ENCODE measurements at places on chromosomes 13 and 19.

GRCh38 chr13:91381371-91381770 lies 17.1 kb upstream of the GPC5 start:
- DNase-seq = peak; percentile 44

DNA sequence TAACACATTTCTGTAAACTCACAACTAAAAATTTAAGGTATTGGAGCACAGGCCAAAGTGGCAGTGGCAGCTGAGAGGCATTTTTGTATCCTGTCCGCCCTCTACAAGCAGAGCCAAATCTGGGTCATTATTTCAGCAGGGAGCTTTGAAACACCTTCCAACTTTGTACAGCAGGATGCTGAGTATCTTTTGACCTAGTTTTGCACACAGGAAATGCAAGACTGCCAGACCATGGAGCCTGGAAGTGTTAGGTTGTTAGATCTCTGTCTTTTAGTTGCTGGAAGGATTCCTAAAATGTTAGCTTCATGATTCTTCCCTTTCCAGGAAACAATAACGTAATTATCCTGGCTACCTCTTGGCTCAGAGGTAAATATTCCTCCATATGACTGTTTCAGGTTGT lies 148.6 kb upstream of the ATXN8OS start:
- no peak for DNase-seq

DNA sequence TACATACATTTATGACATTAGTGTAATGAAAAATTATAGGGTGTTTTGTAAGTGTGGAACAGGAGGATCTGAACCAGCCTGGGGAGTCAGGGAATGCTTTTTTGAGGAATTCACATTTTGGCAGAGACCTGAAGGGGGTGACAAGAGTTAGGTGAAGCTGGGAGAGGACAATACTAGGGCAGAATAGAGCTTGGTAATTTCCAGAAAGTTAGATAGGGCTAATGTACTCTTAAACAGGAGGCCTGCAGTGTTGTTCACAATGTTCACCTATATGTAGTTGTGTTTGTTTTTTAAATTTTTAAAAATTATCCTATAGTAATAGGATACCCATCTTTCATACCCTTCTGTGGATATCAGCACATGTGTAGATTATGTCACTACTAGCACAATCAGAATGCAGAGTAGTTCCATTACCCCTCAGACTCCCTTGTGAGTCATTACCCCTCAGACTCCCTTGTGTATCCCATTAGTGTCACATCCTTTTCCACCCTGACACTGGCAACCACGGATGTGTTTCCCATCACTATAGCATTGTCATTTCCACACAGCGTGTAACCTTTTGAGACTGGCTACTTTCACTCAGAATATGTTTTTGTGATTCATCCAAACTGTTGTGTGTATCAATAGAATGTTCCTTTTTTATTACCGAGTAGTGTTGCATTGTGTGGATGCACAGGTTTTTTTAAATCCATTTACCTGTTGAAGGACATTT lies 43.1 kb downstream of the PCCA start:
- no peak for DNase-seq

DNA sequence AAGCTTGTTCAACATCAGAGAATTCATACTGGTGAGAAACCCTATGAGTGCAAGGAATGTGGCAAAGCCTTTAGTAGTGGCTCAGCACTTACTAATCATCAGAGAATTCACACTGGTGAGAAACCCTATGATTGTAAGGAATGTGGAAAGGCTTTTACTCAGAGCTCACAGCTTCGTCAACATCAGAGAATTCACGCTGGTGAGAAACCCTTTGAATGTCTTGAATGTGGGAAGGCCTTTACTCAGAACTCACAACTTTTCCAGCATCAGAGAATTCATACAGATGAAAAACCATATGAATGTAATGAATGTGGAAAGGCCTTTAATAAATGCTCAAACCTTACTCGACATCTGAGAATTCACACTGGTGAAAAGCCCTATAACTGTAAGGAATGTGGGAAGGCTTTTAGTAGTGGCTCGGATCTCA lies 25.2 kb downstream of the ZNF383 start:
- no peak for DNase-seq

DNA sequence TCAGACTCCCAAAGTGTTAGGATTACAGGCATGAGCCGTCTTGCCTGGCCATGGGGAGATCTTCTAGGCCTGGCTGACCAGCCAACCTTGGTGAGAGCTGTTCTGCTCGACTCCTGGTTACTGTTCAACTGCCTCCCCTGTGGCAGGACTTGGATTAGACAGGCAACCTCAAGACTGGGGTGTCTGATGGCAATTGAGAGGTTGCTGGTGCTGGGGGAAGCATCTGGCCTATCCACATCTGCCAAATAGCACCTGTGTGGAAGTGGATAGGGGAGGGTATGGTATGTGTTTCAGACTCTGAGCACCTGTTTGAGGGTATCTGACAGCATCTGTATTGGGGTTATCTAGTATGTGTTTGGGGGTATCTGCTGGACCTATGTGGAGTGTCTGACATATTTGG lies 44.7 kb downstream of the ARHGEF18 start:
- no peak for DNase-seq

DNA sequence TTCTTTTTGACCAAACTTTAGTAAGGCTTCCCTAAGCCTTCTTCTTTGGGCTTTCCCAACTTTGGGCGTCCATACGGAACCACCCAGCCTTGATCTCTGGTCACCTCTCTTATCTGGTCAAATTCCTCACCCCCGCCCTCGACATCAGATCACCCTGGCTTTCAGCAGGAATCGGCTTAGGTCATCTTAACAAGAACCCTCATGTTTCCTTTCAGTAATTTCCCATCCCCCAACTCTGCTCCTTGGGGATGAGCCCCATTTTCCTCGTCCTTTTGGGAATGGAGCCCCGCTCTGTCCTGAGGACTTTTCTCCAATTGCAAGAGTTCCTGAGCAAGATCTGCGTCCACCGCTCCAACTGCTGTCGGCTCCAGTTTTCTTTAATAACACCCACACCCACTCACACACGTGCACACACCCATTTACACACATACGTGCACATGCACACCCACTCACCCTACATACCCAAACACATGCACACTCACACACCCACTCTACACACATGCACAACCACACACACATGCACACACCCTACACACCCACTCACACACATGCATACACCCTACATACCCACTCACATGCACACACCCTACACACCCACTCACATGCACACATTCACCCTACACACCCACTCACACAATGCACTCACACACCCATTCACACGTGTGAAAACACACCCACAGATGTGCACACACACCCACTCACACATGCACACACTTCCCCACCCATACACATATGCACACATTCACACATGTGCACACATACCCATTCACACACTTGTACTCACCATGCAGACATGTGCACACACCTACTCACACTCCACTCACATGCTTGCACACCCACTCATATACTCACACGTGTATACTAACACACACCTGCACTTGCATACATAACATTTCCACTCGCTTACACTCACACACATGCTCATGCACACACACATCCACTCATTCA lies 87.0 kb upstream of the TM9SF2 start:
- no peak for DNase-seq

DNA sequence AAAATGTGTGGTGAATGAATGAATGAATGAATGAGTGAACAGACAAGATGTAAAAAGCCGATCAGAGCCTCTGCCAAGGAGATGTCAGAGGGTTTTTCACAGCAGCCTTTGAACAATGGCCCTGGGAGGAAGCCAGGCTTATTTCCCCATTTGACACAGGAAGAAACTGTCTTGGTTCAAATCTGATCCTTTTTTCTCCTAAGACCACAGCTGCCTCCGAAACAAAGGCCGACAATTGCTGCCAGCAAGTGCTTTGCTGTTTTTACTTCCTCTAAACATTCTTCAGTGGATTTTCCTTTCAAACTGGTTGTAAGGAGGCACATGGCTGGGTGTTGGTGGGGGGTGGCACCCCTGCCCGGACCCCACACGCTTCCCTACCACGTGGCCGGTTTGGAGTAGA lies 44.2 kb upstream of the HOMER3 start:
- DNase-seq = peak; percentile 43

GRCh38 chr13:101916108-101916774 lies 463.8 kb downstream of the ITGBL1 start:
- no peak for DNase-seq

- no peak for DNase-seq
Observed at GRCh38 chr19:1956122-1956494, 15.1 kb downstream of the CSNK1G2 start.

GRCh38 chr13:59230484-59231264 lies 933.1 kb downstream of the DIAPH3 start:
- no peak for DNase-seq

DNA sequence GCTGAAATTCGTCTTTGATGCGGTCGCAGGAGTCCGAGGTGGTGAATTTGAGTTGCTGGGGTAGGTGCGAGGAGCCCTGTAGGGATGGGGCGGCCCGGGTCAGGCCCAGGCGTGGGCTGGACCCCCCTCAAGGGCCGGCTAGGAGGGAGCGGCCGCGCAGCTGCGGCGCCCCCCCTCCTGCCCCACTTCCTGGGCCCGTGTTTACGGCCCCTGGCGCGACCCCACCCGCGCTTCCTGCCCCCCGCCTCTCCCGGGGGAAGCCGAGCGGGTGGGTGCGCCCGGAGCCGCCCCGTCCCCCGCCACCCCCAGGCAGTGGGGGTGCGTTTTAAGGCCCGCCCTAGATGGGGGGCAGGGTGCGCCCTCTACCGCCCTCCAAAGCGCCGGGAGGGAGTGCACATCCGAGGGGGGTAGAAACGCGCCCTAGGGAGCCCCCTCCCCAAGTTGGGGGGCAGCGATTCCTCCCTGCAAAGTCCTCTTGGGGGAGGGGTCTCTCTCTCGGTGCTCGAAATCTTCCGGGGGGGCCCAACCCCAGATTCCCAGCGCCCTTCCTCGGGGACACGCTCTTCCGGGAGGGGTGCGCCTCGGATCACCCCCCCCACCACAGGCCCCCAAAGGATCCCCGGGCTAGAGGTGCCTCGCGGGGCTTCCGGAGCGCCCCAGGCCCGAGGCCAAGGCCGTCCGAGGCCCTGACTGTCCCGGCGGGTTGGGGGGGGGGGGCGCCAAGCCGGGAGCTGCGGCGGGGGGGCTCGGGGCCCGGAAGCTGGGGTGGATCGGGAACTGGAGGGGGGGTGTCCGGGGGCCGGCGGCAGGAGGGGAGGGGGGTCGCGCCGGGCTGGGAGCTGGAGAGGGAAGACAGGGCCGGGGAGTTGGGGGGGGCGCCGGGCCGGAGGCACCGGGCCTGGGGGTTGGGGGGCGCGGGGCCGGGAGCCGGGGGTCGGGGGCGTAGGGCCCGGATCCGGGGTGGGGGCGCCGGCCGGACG lies 823 bp downstream of the TLE5 start:
- DNase-seq = peak; percentile 60

DNA sequence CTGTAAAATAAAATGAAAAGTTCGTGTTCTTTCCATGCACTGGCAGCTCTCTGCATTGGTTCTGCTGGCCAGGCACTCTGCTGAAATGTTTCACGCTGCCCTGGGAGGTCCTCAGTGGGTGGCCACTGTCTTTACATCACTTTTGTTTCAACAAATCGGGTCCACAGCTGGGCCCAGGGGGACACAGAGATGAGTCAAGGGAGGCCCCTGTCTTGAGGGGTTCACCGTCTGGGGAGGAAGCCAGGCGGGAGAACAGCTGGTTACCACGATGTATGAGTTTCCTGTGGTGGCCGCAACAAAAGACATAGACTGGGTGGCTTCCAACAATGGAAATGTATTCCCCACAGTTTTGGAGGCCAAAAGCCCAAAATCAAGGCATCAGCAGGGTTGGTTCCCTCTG lies 5.1 kb upstream of the KLF2 start:
- DNase-seq = no peak

GRCh38 chr19:535017-535835 lies 3.7 kb downstream of the CDC34 start:
- no peak for DNase-seq

DNA sequence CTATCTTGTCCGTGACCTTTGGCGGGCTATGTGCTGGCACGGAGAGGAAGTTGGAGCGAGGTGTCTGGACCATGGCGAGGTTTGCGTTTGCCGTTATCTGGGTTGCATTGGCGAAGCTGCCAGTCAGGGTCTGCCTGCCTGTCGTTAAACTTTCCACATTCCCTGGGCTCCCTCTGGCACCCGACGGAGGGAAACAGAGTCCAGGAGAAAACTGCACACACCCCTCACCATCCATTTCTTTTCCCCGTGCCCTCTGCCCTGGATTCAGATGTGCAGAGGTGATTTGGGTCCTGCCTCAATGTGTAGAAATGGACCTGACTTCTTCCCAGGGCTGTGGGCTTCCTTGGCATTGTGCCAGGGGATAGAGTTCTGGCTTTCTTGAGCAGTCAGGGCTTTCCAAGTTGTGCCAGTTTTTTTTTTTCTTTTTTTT lies 142.4 kb downstream of the URI1 start:
- no peak for DNase-seq

DNA sequence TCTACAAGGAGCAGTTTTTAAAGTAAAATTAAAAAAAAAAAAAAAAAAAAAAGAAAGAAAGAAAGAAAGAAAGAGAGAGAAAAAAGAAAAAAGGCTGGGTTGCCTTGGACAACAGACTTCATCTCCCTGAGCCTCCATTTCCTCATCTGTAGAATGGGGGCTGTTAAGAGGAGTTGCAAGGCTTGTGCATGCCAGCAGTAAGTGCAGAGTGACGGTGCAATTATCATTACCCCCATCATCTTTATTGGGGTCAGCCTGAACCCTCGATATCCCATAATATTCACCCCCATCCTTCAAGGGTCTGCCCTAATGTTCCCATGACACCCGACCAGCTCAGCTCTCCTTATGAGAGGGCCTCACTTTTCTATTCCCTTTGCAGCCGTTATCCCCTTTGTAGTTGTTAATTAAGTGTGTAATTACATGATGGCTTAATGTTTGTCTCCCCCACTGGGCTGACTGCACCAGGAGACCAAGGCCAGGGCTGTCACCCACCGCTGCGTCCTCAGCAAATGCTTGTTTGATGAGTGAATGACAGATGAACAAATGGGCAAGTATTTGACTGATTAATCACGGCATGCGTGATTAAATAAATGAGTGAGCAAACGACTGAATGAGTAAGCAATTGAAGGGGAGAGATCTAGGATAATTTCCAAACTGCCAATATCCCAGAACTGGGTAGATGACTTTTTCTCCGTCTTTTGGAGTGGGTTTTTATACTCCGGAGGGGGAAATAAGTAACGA lies 10.1 kb downstream of the FOSB start:
- DNase-seq = peak; percentile 59

- peak; percentile 33 for DNase-seq
Observed at GRCh38 chr19:4539693-4540581, at the start of gene LRG1. Gene LRG1 (minus strand): TSS chr19:4540036. CDS start chr19:4540013, 23 bp downstream.

GRCh38 chr19:31146015-31146414 lies 203.2 kb downstream of the TSHZ3 start:
- DNase-seq = no peak

- DNase-seq = no peak
Observed at GRCh38 chr13:90105276-90105675, 1242.2 kb upstream of the MIR17HG start.

- no peak for DNase-seq
Observed at GRCh38 chr19:51431124-51431523, 13.7 kb upstream of the SIGLEC10 start.

- no peak for DNase-seq
Observed at GRCh38 chr13:26112843-26113242, 61.0 kb upstream of the SHISA2 start.
